ENCODE measurements at places on chromosomes 2 and 18.
A peak's percentile ranks its signal among the peaks of the same experiment; 100 is the strongest.

DNA sequence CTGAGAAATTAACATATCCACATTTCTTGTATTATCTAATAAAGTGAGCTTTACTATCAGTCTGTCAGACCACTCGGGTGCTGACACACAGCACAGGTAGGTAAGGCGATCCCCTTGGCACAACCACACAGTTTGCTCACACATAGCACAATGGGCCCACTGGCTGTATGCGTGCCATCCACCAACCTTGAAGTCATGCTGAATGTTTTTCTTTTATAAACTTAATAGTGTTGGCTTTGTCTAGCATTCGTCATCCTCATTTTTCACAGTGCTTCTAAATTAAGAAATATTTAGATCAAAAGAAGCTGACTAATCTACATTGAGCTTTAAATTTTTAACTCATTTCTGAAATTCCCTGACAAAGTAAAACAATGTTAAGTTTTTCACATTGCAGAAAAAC lies 50.0 kb upstream of the PAPOLG start:
- H3K4me3 ChIP-seq: no peak overlapping the region
- H3K4me1 ChIP-seq: no peaks in the 10 kb centered on the region
- DNase-seq: no peak
- no peak overlapping the region for H3K27ac ChIP-seq
- H3K27me3 ChIP-seq: no peaks in the 10 kb centered on the region

DNA sequence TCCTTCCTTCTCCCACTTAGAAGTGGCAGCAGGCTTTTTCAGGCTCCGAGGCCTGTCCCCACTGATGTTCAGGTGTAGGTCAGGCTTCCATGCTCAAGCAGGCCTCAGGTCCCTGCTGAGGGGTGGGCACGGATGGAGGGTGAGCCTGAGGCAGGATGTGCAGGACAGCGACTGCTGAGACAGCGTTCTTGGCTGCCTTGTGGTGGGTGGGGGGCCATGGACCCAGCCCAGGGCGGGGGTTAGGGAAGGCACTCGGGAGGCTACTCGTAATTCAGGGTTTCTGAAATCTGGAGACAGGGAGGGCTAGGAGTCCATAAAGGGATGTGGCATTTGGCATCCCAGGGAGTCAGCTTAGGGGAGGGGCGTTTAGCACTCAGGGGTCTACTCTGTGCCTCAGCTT lies 30.3 kb downstream of the COLEC11 start:
- H3K27ac ChIP-seq: no peak overlapping the region
- H3K4me3 ChIP-seq: no peak overlapping the region
- no peak for DNase-seq
- no peaks in the 10 kb centered on the region for H3K27me3 ChIP-seq
- no peaks in the 10 kb centered on the region for H3K36me3 ChIP-seq

GRCh38 chr2:15946983-15947382 lies 6.6 kb downstream of the MYCN start:
- H3K4me1 ChIP-seq: peaks cover 16% of the 10 kb centered on the region
- H3K4me3 ChIP-seq: no peak overlapping the region
- peaks cover 7% of the 10 kb centered on the region for H3K27me3 ChIP-seq
- H3K27ac ChIP-seq: no peak overlapping the region

- H3K27ac ChIP-seq: no peak overlapping the region
- H3K4me3 ChIP-seq: no peak overlapping the region
- no peaks in the 10 kb centered on the region for H3K36me3 ChIP-seq
- no peaks in the 10 kb centered on the region for H3K4me1 ChIP-seq
Measured at GRCh38 chr18:56445422-56445821, 193.0 kb downstream of the TXNL1 start.

DNA sequence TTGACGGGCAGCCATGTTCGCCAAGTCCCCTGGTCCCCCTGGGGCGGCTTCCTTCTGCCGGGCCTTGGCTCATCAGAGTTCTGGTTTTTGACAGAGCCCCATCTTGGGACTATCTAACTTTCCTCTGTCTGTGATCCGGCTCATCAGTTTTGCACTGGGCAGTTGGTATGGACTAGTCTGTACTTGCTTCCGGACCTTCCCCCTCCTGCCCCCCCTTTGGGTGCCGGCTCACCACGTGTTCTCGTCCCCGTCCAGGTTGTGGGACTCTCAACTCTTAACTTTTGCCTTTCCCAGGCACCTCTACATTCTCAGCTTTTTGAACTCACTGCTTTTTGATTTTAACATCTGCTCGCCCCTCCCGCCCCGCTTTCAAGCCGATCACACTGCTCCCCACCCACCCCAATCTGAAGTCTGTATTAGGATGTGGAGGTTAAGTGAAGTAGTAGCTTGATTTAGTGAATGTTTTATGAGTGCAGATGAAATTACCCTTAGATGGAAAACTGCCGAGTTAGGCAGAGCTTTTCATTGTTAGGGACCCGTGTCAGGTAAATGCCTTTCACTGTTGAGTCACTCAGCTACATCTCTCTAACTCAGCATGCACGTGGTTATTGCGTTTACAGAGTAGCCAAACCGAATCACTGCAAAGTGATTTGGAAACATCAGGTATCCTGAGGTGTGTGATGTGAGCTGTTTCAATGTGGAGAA lies 874 bp downstream of the WDR43 start:
- H3K4me3 ChIP-seq: peak overlapping the region; percentile 78
- H3K4me1 ChIP-seq: peaks cover 30% of the 10 kb centered on the region
- no peaks in the 10 kb centered on the region for H3K36me3 ChIP-seq
- peak overlapping the region; percentile 88 for H3K27ac ChIP-seq
- no peaks in the 10 kb centered on the region for H3K27me3 ChIP-seq

DNA sequence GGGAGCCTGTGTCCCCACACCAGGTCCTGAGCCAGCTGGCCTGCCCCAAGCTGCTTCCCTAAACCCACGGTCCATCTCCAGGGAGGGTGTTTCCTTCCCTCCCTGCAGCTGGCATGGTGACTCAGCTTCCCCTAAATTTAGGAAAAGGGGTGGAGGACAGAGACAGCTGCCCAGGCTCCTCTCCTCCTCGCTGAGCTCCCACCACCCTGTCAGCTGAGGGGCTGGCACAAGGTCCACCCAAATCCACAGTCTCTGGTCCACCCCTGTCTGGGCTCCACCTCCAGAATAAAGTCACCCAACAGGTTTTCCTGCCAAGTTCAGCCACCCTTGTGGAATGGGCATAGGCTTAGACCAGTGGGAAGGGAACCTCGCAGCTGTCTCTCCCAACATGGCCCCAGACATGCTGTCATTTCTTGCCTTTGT lies 156.5 kb downstream of the TNS1 start:
- peaks cover 94% of the 10 kb centered on the region for H3K4me1 ChIP-seq
- no peaks in the 10 kb centered on the region for H3K36me3 ChIP-seq
- DNase-seq: peak; percentile 96
- H3K4me3 ChIP-seq: no peak overlapping the region
- H3K27me3 ChIP-seq: no peaks in the 10 kb centered on the region
